ENCODE measurements at places on chromosomes 12 and 14.

DNA sequence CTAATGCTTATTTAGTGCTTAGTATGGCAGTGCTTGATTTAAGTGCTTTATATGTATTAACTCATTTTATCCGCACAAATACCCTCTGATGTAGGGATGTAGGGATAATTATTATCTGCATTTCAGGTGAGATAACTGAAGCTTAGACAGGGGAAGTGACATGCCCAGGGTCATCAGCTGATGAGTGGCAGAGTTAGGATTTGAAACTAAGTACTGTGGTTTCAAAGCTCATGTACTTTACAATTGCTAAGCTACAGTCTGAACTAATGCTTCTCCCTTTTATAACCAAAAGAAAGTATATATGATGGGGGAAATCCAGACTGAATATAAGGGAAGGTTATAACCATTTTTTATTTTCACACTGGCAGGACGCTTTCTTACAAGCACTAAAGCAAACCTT, 229.6 kb upstream of the NAV3 start:
- DNase-seq = no peak
- no peak overlapping the region for H3K27ac ChIP-seq
- no peaks in the 10 kb centered on the region for H3K36me3 ChIP-seq
- no peak overlapping the region for H3K4me3 ChIP-seq
- H3K4me1 ChIP-seq = no peaks in the 10 kb centered on the region
- H3K27me3 ChIP-seq = no peaks in the 10 kb centered on the region

DNA sequence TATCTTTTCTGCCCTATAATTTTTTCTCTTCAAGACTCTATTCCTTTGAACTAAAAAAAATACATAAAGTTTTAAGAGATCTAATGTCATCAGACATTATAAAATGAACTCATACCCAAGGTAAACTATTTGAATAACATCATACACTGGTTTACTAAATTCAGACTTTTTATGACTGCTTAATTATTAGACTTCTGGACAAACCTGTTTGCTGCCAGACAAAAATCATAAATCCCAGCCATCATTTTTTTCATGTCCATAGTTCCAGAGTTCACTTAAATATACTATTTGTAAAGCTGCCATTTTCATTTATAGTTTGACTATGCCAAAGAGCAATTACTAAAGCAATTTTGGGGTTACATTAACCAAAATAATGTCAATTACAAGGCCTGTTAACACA, 34.0 kb downstream of the USP44 start:
- peak overlapping the region; percentile 84 for H3K27ac ChIP-seq
- no peaks in the 10 kb centered on the region for H3K27me3 ChIP-seq
- H3K4me3 ChIP-seq = no peak overlapping the region
- peaks cover 43% of the 10 kb centered on the region for H3K36me3 ChIP-seq

- H3K36me3 ChIP-seq = no peaks in the 10 kb centered on the region
- no peaks in the 10 kb centered on the region for H3K4me1 ChIP-seq
- H3K4me3 ChIP-seq = no peak overlapping the region
- H3K27me3 ChIP-seq = no peaks in the 10 kb centered on the region
- H3K27ac ChIP-seq = no peak overlapping the region
Measured at GRCh38 chr12:52234223-52234810, 1.3 kb downstream of the KRT7 start.

- no peak overlapping the region for H3K27ac ChIP-seq
- no peak for DNase-seq
- no peaks in the 10 kb centered on the region for H3K27me3 ChIP-seq
- H3K36me3 ChIP-seq = no peaks in the 10 kb centered on the region
- H3K4me3 ChIP-seq = no peak overlapping the region
- H3K4me1 ChIP-seq = no peaks in the 10 kb centered on the region
Measured at GRCh38 chr12:12466157-12466556, 96.5 kb downstream of the DUSP16 start.

DNA sequence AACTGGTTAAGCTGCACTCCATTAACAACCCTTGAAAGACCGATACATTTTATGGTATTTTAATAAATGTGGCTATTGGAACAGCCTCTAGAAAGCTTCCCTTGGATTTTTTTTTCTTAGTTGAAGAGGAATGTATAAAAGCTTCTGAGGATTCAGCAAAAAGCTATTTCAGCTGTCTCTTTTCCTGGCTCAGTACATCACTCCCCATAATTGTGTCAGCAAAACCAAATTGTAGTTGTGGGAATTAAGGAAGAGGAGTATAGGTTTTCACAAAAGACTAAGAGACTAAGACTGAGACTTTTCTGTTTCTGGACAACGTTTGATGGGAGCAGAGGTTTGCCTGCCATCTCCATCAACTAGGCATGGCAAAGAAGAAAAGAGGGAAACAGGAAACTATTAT, 106.5 kb downstream of the C12orf50 start:
- no peaks in the 10 kb centered on the region for H3K4me1 ChIP-seq
- H3K27ac ChIP-seq = no peak overlapping the region
- DNase-seq = no peak
- H3K36me3 ChIP-seq = no peaks in the 10 kb centered on the region
- H3K4me3 ChIP-seq = no peak overlapping the region

- H3K4me3 ChIP-seq = peak overlapping the region; percentile 57
- peaks cover 14% of the 10 kb centered on the region for H3K4me1 ChIP-seq
- no peaks in the 10 kb centered on the region for H3K36me3 ChIP-seq
Measured at GRCh38 chr12:53995378-53996239, 4.4 kb upstream of the HOXC9 start.

DNA sequence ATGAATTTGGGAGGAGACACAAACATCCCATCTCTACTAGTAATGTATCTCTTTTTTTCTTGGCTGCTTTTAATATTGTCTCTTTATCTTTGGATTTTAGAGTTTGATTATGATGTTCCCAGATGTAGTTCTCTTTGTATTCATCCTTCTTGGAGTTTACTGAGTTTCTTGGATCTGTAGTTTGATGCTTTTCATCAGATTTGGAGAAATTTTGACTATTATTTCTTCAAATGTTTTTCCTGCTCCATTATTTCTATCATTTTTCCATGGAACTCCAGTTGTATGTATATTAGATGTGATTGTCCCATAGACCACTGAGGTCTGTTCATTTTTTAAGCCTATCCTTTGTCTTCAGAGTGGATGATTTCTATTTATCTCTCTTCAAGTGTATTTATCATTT, 90.7 kb upstream of the ARHGAP5 start:
- no peak overlapping the region for H3K4me3 ChIP-seq
- no peak overlapping the region for H3K27ac ChIP-seq
- H3K27me3 ChIP-seq = no peaks in the 10 kb centered on the region
- no peaks in the 10 kb centered on the region for H3K36me3 ChIP-seq

Data from Karpas-422 (cell line).